Dorsolateral prefrontal cortex (tissue), 122 donors: ENCODE measurements at places on chromosomes 3 and 15. TPM values are rescaled to one million over a fixed set of nuclear protein-coding genes. Genes with fewer than 3 reads are reported as not detected.

The BNIP2 gene
- total RNA-seq, result 34.4 TPM

The ADGRG7 gene
- total RNA-seq, result not detected

The GOLGA6D gene
- not detected for total RNA-seq

The ROPN1 gene
- 0.31 TPM for total RNA-seq

The SIDT1 gene
- total RNA-seq, result 53.7 TPM

The MON1A gene
- 19.9 TPM for total RNA-seq

The PTX3 gene
- total RNA-seq, result not detected

The MST1R gene
- 2.6 TPM for total RNA-seq

The TRIM42 gene
- not detected for total RNA-seq

The CHRD gene
- 79.9 TPM for total RNA-seq

The SYNPR gene
- total RNA-seq, result 151 TPM

The GUCA1C gene
- total RNA-seq, result not detected

The OSBPL10 gene
- total RNA-seq, result 32.6 TPM

The ANKRD63 gene
- 2.6 TPM for total RNA-seq

The XPC gene
- total RNA-seq, result 19.9 TPM

The AMIGO3 gene
- total RNA-seq, result 0.23 TPM

The EEF1AKMT4 gene
- 0.40 TPM for total RNA-seq

The EBLN2 gene
- 6.8 TPM for total RNA-seq

The SLC22A14 gene
- total RNA-seq, result 6.3 TPM
